CD4-positive, alpha-beta T cell (primary cell): ENCODE measurements at places on chromosomes 4 and X.

GRCh38 chrX:123917069-123917468 lies 44.4 kb upstream of the STAG2 start:
- DNase-seq: no peak

GRCh38 chrX:6667048-6667768 lies 132.3 kb upstream of the VCX3A start:
- no peak for DNase-seq

- no peak for DNase-seq
Measured at GRCh38 chr4:165378398-165378744, 437 bp upstream of the CPE start.

DNA sequence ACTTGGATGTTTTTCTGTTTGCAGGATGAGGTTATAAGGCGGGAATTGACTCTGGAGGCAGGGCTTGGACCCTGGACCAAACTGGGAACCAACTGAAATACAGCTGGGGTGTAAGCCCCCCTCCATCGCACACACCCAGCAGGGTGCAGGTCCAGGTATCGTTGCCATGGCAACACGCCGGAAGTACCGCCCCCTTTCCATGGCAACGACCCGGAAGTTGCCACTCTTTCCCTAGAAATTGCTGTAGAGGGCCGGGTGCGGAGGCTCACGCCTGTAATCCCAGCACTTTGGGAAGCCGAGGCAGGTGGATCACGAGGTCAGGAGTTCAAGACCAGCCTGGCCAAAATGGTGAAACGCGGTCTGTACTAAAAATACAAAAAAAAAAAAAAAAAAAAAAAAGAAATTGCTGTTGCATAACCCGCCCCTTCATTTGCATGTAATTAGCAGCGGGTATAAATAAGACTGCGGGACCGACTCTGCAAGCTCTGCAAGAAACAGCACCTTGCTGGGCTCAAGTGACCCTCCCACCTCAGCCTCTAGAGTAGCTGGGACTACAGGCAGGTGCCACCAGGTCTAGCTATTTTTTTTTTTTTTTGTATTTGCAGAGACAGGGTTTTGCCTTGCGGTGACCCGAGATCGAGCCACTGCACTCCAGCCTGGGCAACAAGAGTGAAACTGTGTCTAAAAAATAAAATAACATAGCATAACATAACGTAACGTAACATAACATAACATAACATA lies 139.6 kb downstream of the CRLF2 start:
- no peak for DNase-seq

DNA sequence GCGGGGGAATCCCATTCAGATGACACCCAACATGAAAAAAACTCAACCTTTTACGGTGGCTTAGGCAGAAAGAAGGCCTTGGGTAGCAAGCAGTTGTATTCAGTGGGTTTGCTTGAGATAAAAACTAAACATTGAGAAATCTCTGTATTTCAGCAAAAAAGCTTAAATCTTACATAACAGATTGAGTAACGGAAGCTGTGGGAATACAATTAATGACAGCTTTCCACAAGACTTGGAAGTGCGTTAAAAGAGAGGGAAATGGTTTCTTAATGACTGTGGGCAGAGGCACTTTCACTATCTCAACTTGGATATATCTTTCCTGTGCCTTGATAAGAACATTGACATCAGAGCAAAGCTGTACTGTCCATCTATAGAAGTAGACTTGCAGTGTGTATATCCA lies 418.5 kb upstream of the HS3ST1 start:
- DNase-seq: no peak

- peak; percentile 33 for DNase-seq
Measured at GRCh38 chr4:1206299-1207156, 34.1 kb upstream of the SPON2 start.

DNA sequence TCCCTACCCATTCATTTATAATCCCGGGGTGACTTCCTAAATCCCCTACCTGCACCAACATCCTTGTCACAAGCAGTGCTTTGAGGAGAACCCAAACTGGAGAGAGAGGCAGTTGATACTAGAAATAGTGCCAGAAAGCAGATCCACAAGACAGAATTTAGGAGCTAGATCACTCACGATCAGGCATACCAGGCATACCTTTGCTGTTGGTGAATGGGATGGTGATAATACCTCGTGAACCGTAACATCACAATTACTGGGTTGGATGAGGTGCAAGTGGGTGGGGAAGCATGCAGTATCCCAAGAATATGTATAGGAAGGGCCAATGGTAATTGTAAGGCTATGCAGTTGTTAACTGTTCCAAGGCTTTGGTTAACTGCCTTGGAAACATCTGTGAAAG lies 129.3 kb downstream of the TMA16 start:
- no peak for DNase-seq

DNA sequence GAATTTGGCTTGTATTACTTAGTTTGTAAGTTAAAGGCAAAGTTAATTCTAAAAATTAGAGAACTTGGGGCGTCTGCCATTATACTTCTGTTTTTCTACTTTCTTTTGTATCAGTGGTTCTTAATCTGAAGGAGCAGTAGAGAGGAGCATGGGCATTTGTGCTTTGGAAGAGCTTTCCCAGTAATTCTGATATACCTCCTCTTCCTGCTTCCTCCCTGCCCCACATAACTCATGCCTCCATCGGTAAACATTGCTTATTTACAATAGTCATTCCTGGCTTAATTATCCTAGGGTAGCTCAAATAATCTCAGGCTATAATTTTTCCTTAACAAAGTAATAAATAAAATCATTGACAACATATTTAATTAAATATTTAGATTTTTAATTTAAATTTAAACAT lies 37.1 kb upstream of the SPARCL1 start:
- no peak for DNase-seq

GRCh38 chr4:128780688-128781087 lies 28.8 kb upstream of the JADE1 start:
- no peak for DNase-seq

GRCh38 chr4:123506011-123506695 lies 109.6 kb downstream of the SPRY1 start:
- no peak for DNase-seq

DNA sequence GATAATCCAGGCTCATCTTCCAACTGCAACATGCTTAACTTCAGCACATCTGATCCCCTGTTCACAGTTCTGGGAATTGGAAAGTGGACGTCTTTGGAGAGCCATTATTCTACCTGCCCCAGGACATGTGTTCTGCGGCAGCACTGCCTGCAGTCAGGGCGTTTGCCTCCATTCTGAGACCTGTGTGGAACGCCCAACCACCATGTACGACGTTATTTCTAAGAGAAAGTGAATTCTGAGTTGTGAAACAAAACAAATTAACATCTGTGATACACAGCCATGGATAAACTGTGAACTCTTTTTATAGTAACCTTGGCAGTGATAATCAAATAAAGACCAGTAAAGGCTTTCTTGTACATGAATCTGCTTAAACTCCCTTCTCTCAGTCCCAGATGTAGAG lies 195.8 kb downstream of the AASDH start:
- DNase-seq: no peak

- no peak for DNase-seq
Measured at GRCh38 chr4:26000274-26000950, 86.4 kb downstream of the SMIM20 start.

DNA sequence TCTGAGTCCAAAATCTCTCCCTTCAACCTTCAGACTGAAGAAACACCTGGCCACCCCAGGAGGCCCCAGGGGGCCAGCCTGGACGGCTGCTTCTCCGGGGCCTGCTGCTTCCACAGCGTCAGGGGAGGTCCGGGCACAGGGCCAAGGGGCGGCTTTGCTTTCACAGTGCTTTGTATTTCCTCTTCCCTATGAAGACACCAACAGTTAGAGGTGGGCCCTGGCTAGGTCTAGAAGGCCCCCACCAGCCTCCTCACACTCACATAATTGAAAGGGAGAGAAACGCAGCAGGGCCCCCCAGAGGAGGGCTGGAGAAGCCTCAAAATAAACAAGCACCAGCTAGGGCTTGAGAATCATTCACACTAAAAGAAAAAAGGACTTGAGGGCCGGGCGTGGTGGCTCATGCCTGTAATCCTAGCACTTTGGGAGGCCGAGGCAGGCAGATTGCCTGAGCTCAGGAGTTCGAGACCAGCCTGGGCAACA lies 17.8 kb downstream of the SCD5 start:
- no peak for DNase-seq

GRCh38 chrX:71616672-71617529 lies 1.4 kb downstream of the CXCR3 start:
- no peak for DNase-seq
